Epithelial cell of umbilical artery (primary cell): ENCODE measurements at places on chromosomes 3 and 15. TPM values are rescaled to one million over a fixed set of nuclear protein-coding genes. Genes with fewer than 3 reads are reported as not detected.

Gene GPR27
- under 0.01 TPM in 1 of 2 replicates, not detected in the other for total RNA-seq

Gene KCNMB2
- total RNA-seq: 0.46 TPM in 1 of 2 replicates, not detected in the other

Gene VEPH1
- 259 and 323 TPM in 2 replicates for total RNA-seq

Gene DZIP3
- total RNA-seq: 4.5 and 7.0 TPM in 2 replicates

Gene TMEM266
- total RNA-seq: under 0.01 TPM in 1 of 2 replicates, not detected in the other

Gene DUOX1
- not detected in 2 replicates for total RNA-seq

Gene DISP2
- under 0.01 and 0.15 TPM in 2 replicates for total RNA-seq

Gene MST1R
- 0.30 and 0.97 TPM in 2 replicates for total RNA-seq

Gene COL6A5
- not detected in 2 replicates for total RNA-seq
